ENCODE measurements at places on chromosomes 7 and 10.

DNA sequence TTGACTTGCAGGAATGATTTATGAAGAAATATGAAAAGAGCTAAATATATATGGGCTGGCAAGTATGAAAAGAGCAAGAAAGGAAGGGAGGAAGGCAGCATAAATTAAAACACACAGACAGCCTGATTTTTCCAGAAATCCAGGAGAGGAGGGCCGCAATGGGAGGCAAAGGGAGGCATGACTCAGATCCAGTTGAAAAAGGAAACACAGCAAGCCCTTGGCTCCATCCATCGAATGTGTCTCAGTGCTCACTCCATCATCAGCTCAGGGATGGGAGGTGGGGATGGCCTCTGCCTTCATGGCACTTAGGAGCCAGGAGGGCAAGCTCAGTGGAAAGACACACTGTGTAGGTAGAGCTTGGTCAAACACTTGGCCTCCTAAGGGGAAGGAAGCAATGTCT is 75.7 kb upstream of the PDZD8 start:
- DNase-seq, result no peak

GRCh38 chr7:111012799-111013675 is 77.9 kb upstream of the LRRN3 start:
- no peak for DNase-seq

GRCh38 chr7:30660331-30661255 is 21.7 kb downstream of the CRHR2 start:
- DNase-seq, result no peak

GRCh38 chr7:44881610-44882009 is 3.7 kb downstream of the PURB start:
- DNase-seq, result no peak

GRCh38 chr7:43071604-43072003 is 40.8 kb upstream of the HECW1 start:
- no peak for DNase-seq

- DNase-seq, result no peak
Measured at GRCh38 chr10:131852176-131852822, 48.5 kb upstream of the PPP2R2D start.

GRCh38 chr7:140214075-140214684 is 37.4 kb upstream of the KDM7A start:
- no peak for DNase-seq

GRCh38 chr7:106282852-106283251 is 1.9 kb downstream of the NAMPT start:
- DNase-seq, result no peak

GRCh38 chr7:138649506-138649905 is 51.7 kb downstream of the SVOPL start:
- DNase-seq, result no peak

DNA sequence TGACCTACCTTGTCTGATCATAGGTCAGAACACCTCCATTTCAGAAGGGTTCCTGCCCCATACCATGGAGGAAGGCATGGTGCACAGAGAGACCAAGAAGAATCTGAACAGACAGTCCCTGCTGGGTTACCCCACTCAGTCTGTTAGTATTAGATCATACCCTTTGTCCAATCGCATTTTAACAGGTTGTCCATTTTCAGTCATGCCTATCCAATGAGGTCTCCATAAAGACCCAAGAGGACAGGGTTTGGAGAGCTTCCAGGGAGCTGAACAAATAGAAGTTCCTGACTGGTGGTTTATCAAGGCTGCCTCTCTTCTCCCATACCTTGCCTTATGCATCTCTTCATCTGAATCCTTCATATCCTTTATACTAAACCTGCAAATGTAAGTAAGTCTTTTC is 21.2 kb upstream of the SLC16A12 start:
- no peak for DNase-seq

DNA sequence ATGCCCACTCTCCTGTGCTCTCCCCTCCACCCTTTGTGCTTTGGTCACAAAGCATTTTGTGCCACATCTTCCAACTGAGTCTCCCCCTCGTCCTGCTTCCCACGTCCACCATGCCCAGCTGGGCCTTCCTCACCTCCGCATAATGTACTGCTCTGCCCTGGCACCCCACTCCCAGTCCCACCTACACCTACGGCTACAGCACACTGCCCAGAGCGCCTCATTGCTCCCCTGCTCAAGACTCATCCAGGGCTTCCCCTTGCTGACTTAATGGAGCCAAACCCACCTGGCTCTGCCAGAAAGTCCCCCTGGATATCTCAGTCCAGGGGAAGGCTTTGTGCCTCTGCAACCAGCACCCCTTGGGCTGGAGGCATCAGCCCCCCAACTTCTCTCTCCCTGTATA is 299.2 kb upstream of the ZMIZ1 start:
- DNase-seq, result no peak

DNA sequence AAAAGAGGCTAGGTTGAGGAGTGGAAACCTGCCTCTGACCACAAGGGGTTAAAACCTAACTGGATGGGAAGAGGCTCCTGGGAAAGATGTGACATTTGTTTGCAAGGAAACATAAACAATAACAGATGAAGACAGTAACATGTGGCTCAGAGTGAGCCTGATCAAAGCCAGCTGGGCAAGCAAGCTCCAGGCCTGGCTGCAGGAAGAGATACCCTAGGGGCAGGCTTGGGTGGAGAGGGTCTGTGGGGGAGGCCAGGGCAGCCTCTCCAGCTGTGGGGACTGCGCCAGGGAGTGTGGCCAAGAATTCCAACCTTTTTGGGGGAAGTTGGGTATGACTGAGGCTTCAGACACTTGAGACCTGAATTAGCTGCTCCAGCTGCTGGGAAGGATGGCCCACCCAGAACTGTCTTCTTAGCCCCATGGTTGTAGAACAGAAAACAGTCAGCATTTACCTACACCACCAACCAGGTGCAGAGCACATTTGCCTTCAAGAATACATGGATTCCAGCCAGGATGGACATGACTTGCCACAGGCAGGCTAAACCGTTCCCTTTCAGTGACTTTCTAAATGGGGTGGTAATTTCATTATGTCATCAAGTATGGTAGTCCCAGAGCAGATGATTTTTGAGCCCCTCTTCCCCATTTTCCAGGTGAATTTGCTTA is 10.4 kb upstream of the FAM170B start:
- DNase-seq, result no peak

DNA sequence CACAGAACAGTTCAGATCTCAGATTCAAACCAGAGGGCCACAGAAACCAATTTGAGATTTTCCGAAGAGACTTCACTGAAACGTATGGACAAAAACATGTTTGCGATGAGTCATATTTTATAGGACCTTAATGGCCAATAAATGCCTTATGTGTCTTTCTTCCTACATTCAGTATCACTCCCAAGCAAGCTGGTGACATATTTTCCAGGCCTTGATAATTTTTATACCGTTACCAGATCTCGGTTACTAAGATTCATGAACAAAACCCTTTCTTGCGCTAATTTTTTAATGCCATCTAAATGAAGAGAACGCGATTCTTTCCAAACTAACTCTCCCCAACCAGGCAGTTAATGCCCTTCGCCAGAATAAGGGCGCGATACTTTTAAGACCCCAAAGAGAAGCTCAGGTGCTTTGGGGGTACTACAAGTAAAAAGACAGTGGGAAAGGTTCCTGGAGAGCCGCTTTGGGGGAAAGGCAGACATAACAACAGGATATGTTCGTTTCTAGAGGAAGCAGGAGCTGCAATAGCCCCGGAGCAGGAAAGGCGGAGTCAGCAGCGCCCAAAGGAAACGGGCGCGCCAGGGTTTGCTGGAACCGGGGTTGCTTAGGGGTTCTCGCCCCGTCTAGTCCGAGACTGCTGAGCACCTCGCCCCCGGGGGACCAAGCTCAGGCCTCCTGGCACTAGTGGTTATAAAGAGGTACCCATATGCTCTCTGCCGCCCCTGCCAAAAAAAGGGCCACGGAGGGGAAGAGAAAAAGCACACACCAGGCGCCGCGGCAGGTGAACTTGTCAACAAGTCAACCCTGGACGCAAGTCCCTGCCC is 884 bp downstream of the ICA1 start:
- DNase-seq, result peak; percentile 19

DNA sequence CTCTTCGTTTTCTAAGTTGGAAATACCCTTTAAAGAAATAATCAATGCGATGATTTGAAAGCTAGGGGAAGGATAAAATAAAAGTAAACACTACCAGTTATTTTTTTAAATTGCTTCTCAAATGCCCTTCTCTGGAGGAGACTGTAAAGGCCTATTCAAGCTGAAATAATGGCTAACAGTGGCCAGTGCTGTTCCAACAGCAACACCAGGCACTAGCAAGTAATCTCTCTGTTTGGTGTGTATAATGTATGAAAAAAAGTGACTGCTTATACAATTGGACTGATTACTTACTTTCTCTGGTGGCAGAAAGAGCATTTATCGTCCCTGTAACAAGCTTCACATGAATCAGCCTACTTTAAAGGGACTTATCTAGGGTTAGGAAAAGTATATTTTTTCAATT is 102.7 kb downstream of the CSTF2T start:
- DNase-seq, result no peak

DNA sequence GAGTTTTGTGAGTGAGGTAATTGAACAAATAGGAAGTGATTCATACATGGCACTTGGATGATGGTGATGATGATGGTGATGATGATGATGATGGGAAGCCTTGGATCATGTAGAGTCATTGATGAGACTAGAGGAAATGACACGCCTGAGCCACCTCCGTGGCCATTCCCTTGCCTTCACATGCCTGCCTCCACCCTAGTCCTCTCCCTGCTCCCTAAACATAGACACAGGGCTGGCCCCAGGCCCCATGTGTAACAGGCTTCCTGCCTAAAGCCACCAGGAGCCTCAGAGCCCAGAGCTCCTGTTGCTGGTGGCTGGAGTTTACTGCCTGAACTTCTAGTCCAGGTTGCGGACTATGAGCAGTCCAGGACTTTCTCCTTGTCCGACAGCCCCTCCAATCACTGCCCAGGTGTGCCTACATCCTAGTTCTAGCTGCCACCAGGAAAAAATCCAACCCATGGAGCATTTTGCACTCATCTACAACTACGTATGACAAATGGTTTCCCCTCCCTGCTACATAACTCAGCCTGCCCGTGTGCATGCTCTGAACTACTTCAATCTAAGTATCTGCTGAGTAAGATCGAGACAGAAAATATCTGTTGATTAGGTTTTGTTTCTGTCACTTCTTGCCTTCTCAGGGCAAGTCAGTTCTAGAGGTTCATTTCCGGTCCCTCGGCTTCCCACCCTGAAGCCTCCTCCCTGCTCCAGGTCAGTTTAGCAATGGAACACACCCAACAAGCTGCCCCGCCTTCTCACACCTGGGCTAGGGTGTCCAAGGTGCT is 35.5 kb upstream of the KDM7A start:
- no peak for DNase-seq

GRCh38 chr10:70578371-70578947 is 24.1 kb downstream of the PRF1 start:
- no peak for DNase-seq

DNA sequence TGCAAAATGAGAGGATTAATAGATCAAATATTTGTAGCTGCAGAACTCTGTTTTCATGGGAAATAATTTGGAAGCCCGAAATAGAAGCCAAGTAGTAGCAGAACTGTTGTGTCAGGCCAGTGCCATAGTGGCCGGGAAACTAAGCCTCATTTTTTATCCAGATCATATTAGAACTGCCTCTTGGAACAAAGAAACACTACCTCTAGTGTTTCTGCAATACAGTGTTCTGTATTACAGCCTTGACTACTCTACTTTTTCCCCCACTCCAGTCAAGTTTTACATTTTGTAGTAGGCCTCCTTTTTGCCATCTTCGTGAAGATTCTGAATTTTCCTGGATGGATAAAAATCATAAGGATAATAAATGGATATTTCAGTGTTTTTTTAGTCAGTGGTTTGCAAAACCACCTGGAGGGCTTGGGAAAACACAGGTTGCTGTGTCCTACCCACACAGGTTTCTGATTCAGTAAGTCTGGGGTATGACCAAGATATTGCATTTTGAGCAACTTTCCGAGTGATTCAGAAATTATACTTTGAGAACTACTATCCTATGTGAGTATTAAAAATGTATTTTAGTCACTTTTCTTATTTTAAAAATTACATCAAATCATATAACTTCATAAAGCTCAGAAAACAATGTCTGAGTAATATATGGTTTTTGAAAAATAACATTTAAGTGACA is 326.2 kb upstream of the KAT6B start:
- no peak for DNase-seq

- no peak for DNase-seq
Measured at GRCh38 chr10:101745074-101745696, 30.7 kb downstream of the FGF8 start.

- no peak for DNase-seq
Measured at GRCh38 chr7:151921451-151921850, 34.8 kb upstream of the GALNTL5 start.

GRCh38 chr7:41999736-42000283 is 237.2 kb downstream of the GLI3 start:
- no peak for DNase-seq

DNA sequence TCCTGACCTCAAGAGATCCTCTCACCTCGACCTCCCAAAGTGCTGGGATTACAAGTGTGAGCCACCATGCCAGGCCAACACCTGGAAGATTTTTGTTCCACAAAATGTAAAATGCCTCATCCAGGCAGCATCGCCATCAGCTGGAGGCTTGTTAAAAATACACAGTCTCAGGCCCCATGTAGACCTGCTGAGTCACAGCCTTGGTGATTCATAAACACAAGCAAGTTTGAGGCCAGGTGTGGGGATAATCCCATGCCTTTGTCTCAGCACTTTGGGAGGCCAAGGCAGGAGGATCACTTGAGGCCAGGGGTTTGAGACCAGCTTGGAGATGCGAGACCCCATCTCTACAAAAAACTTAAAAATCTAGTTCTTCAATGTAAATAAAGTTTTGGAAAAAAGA is 49.1 kb upstream of the FOXK1 start:
- DNase-seq, result no peak

- DNase-seq, result no peak
Measured at GRCh38 chr7:111755383-111755782, 193.1 kb upstream of the IMMP2L start.

GRCh38 chr10:82091413-82091812 is 216.4 kb downstream of the NRG3 start:
- DNase-seq, result no peak

GRCh38 chr10:126062131-126063032 is 166.0 kb downstream of the FANK1 start:
- DNase-seq, result peak; percentile 81

DNA sequence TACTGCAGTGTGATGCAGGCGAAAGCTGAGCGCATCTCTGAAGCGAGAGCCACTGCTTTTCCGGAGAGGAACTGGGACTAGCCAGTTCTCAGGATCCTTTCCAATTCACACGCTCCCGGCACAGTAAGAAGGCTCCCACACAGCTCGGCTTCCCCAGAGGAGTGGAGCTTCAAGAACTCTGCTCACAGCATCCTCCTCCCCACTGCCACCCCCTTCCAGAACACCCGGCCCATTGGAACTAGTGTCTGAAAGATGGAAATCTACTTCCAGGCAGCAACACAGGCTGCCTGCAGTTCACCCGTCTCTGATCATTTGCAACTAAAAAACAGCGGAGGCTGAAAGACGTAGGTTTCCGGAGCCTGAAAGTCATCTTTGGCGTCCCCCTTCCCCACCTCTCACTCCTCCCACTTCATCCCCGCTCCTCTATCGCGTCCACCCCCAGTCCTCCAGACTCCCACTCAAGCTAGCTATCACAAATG is at the start of gene DGKB:
Gene DGKB, minus strand, starts transcription at position 163 of the 479 bp plus-strand sequence.
- peak; percentile 53 for DNase-seq

GRCh38 chr7:153091477-153091876 is 331.9 kb downstream of the ACTR3B start:
- no peak for DNase-seq
